ENCODE measurements at places on chromosomes 5 and 9.

DNA sequence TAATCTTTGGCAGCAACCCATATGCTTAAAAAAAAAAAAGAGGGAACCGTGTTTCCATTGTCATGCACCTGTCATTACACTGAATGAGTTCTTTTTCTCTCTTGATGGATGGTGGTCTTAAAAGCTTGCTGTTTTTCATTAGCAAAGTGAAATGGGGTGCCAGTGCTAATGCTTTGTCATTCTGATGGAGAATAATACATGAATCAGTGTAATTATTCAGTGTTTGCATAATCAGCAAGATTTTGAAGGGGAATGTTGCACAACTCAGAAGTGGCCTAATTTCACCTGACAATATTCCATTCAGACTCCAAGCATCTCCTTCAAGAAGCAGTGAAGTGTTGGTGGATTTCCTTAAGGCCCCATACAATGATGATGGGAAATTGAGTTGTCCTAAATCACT is 38.1 kb downstream of the MAP1B start:
- no peak for DNase-seq

DNA sequence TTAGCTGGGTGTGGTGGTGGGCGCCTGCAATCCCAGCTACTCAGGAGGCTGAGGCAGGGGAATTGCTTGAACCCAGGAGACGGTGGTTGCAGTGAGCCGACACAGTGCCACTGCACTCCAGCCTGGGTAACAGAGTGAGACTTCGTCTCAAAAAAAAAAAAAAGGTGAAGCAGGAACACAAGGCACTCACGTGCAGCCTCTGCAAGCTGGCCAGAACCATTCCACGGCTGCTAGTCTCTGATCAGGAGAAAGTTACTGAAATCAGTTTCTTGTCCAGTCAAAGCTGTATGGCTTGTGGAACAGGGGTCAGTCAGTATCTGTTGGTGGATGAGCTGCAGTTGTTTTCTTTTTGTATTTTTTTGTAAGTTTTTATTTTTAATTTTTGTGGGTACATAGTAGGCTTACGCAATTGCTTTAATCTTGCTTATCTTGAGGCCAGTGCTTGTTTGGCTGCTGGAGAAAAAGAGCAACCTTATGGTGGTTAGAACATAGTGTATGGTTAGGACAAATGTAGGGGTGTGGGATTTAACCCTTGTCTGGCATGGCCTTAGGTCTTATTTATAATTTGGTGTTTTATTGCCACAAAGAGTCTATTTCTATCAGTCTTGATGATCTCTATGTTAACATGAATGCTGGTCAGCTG is 32.7 kb upstream of the GTF2H2C start:
- DNase-seq, result no peak

- no peak for DNase-seq
Measured at GRCh38 chr5:159047086-159047485, 52.6 kb downstream of the EBF1 start.

GRCh38 chr5:87400305-87400899 is 12.3 kb downstream of the CCNH start:
- DNase-seq, result no peak

Data from T follicular helper cell (primary cell).